ENCODE measurements at places on chromosomes 3 and 15. TPM values are rescaled to one million over a fixed set of nuclear protein-coding genes. Genes with fewer than 3 reads are reported as not detected.

Gene GAP43
- total RNA-seq: not detected

Gene TNFAIP8L3
- total RNA-seq: 0.30 TPM

Gene P2RY13
- total RNA-seq: not detected

Gene DPPA2
- total RNA-seq: not detected

Gene ACKR4
- total RNA-seq: not detected

Gene TGM4
- not detected for total RNA-seq

- DNase-seq: peak; percentile 62
- no peaks in the 10 kb centered on the region for H3K36me3 ChIP-seq
- H3K4me3 ChIP-seq: peak overlapping the region; percentile 94
These were observed 534 bp downstream of the FRMD5 start for GRCh38 chr15:44194323-44195150.

DNA sequence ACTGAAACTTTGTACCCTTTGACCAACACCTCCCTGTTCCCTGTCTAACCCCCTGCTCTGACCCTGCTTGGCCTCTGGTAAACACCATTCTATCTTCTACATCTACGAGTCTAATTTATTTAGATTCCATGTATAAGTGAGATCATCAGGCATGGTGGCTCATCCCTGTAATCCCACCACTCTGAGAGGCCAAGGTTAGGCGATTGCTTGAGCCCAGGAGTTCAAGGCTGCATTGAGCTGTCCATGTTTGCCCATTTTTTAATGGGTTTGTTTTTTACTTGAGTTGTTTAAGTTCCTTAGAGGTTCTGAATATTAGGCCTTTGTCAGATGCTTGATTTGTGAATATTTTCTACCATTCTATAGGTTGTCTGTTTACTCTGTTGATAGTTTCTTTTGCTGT, 16.9 kb downstream of the FBXW12 start:
- H3K36me3 ChIP-seq: peaks cover 2% of the 10 kb centered on the region
- no peak for DNase-seq
- H3K27ac ChIP-seq: no peak overlapping the region
- no peaks in the 10 kb centered on the region for H3K4me1 ChIP-seq
- peaks cover 41% of the 10 kb centered on the region for H3K27me3 ChIP-seq
- no peak overlapping the region for H3K4me3 ChIP-seq

DNA sequence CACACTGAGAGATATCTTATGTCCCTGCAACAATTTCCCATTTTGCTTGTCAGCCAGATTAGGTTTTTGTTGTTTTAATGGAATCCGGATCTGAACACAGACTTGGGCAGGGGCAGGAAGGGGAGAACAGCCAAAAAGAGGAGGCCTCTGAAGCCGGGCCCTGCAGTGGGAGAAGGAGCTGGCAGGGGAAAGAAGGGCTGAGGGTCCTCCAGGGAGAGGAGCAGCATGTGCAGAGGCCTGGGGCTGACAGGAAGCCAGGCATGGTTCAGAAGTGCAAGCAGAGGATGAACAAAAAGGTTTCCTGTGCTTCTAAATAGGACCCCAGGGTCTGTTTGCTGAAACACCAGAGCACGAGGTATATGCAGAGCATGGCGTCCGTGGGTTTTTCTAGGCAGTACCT, 49.1 kb upstream of the POMGNT2 start:
- no peaks in the 10 kb centered on the region for H3K27me3 ChIP-seq
- H3K27ac ChIP-seq: no peak overlapping the region
- H3K36me3 ChIP-seq: no peaks in the 10 kb centered on the region

DNA sequence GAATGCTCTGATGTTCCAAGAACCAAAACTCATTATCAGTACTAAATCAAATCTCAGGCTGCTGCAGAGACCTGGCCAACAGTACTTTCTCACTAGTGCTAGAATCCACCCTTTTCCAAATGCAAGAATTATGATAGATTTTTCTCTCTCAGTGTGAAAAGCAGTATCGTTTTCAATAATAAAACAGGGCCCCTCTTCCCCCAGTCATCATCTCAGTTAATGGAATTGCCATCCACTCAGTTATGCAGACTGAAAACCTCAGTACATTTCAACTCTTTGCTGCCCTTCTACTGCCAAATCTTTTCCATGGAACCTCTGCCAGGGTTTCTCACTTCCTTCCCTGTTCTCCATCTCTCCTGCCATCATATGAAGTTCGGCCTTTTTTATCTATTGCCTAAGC, 72.4 kb upstream of the FGF12 start:
- no peak for DNase-seq
- H3K4me3 ChIP-seq: no peak overlapping the region
- H3K4me1 ChIP-seq: no peaks in the 10 kb centered on the region
- no peaks in the 10 kb centered on the region for H3K27me3 ChIP-seq
- H3K27ac ChIP-seq: no peak overlapping the region

- H3K27me3 ChIP-seq: no peaks in the 10 kb centered on the region
- peak; percentile 82 for DNase-seq
- H3K27ac ChIP-seq: peak overlapping the region; percentile 43
- peaks cover 8% of the 10 kb centered on the region for H3K4me1 ChIP-seq
These were observed 30.0 kb downstream of the NBEAL2 start for GRCh38 chr3:47009225-47010110.

DNA sequence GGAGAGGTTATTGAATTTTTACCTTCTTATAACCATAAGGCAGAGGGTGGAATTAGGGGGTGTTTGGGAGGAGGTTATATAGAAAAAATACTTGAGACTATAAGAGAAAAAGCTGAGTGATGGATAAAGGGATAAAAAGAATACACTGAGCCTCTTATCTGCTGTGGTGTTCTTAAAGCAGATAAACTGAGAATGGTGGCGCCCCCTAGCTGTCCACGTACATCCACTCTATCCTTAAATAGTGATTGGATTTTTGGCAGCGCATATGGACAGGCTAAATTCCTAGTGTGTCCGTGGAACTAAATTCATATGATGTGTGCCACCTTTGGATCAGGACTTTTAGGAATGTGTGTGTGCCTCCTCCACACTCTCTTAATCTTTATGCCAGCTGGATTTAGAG, 121.1 kb downstream of the OXSM start:
- peaks cover 5% of the 10 kb centered on the region for H3K4me1 ChIP-seq
- H3K27ac ChIP-seq: no peak overlapping the region
- DNase-seq: peak; percentile 63
- no peak overlapping the region for H3K4me3 ChIP-seq
- H3K27me3 ChIP-seq: peaks cover 6% of the 10 kb centered on the region

GRCh38 chr15:48565560-48566482, 79.7 kb downstream of the FBN1 start:
- H3K27ac ChIP-seq: no peak overlapping the region
- H3K4me1 ChIP-seq: no peaks in the 10 kb centered on the region
- no peaks in the 10 kb centered on the region for H3K27me3 ChIP-seq
- no peak for DNase-seq
- H3K36me3 ChIP-seq: no peaks in the 10 kb centered on the region

DNA sequence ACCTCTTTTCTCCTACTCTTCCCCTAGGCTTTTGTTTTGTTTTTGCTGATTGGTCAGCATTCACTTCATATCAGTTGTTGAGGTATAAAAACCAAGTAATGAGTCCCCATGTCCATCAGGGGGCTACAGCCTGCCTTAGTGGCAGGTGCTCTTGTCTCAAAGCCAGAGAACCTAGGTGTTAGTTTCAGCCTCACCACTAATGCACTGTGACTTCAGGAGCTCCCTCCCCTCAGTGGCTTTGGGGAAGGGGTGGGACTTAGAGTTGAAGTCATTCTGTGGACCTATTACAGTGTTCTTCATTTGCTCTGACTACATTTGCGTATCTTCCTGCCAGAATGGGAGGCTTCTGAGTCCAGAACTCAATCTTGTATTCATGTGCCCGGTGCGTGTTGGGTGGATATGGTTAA, 41.6 kb downstream of the NR2C2 start:
- H3K27me3 ChIP-seq: no peaks in the 10 kb centered on the region
- no peak overlapping the region for H3K4me3 ChIP-seq
- peak; percentile 67 for DNase-seq
- peaks cover 3% of the 10 kb centered on the region for H3K36me3 ChIP-seq
- H3K27ac ChIP-seq: peak overlapping the region; percentile 72

DNA sequence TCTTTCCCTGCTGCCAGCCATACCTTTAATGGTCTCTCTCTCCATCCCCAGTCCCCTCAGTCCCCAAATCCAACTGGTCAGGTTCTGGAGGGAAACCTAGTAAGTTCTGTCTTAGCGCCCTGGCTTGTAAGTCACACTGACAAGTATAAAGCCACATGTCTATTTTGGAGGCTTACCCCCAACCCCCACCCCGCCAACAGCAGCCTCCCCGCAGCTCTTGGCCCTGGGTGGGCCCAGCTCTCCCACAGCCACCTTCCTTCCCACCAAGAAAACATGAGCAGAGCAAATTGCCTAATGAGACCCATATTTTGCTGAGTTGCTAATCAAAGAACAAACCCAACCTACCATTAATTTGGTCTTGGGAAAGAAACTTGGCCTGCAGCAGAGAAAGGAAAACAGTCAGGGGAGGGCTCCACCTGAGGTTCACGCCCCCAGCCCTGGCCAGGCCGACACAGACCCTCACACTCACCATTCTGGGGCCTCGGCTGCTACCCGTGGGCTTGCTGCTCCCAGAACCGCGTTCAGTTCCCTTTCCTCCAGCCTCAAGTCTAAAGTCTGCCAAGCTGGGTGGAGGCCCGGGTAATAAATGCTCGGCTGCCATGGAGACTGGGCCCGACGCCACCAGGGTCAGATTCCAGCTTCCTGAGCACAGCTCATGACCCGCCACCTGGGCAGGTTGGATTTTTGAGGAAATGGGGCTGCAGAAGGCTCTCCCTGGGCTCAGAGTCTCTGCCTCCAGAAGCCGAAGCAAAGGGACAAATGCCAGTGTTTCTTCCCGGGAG, at the start of gene CALML4:
CALML4 (minus strand) TSS at position 557 of the 782 bp plus-strand sequence; CDS start at position 472, 85 bp downstream.
- H3K4me3 ChIP-seq: peak within 1 kb of the TSS; percentile 43
- H3K4me1 ChIP-seq: peaks cover 19% of the 10 kb centered on the region
- H3K27ac ChIP-seq: no peak within 1 kb of the TSS
- no peaks in the 10 kb centered on the region for H3K36me3 ChIP-seq
- no peak for DNase-seq
